ENCODE measurements at places on chromosomes 2 and 18.

DNA sequence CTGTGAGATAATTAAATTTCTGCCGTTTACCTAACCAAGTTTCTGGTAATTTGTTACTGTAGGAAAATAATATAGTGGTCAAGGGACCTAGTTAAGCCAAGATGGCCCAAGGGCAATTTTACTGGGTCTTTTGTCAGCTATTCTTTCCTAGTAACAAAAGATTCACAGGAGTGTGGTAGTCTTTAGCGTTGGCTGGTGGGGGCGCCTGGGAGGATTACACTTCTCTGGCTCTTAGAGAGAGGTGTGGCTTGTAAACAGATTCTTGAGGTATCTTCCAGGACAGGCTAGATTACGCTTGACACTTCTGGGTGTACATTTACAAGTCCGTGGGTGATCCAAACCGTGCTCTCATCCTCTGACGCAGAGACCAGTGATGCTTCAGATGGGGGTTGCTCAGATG, 3.3 kb upstream of the ACOXL start:
- no peak for DNase-seq

DNA sequence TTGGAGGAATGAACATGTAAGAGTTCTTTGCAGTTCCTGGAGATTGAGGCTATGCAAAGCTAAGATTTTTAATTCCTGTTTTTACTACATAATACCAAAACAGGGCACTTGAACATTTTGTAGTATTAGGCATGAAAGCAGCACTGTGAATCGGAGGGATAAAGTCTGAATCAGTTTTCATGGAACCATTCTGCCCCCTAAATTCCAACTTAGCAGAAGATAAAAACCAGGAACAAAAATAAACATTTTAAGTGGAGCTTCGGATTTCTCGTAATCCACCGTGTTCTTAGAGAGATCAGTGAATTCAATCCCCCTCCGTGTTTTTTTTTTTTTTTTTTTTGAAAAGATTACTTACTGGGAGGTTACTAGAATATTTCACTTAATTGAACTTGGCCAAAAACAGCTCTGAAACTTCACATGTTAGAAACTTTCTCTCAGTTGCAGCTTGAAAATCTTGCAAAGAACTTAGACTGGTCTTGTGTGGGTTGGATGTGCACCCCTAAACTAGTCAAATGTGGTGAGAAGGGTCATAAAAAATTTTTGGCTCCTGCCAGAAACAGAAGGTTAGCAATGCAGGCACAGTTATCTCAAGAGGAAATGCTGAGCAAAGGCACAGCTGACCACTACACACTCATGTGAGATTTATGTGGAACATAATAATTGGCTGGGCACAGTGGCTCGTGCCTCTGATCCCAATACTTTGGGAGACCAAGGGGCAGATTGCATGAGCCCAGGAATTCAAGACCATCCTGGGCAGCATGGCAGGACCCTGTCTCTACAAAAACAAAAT, 145.4 kb upstream of the RNF152 start:
- no peak for DNase-seq

GRCh38 chr2:219172231-219173154, 2.7 kb upstream of the SLC23A3 start:
- no peak for DNase-seq

GRCh38 chr2:63849381-63850203, 7.9 kb downstream of the UGP2 start:
- no peak for DNase-seq

- DNase-seq = no peak
Measured at GRCh38 chr2:196590286-196590685, 49.2 kb upstream of the CCDC150 start.

- DNase-seq = no peak
Measured at GRCh38 chr18:66795051-66795450, 191.2 kb upstream of the CDH19 start.
